Activated CD4-positive, alpha-beta T cell treated with anti-CD3 and anti-CD28 coated beads, Interleukin-2, amount 10 ng/mL, durations not matched to agents 7 days and 5 days (primary cell): ENCODE measurements at places on chromosomes 6 and 20.

- DNase-seq, result no peak
Observed at GRCh38 chr6:114096561-114097172, 125.7 kb upstream of the HDAC2 start.

DNA sequence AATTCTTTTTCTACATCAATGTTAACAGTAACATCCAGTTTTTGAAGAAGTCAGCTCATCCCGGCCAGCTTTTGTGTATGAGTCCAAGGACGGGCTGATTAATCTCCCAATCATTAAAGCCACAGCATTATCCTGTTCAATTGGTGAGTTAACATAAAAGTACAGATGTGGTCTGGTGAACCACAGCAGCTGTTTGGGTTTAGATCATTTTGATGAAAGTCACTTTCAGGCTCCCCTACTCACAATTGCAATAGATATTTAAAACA lies 69.0 kb upstream of the NFATC2 start:
- no peak for DNase-seq

GRCh38 chr20:44087051-44087856 lies 99.7 kb downstream of the JPH2 start:
- no peak for DNase-seq

GRCh38 chr6:71138376-71138775 lies 150.2 kb upstream of the OGFRL1 start:
- no peak for DNase-seq

DNA sequence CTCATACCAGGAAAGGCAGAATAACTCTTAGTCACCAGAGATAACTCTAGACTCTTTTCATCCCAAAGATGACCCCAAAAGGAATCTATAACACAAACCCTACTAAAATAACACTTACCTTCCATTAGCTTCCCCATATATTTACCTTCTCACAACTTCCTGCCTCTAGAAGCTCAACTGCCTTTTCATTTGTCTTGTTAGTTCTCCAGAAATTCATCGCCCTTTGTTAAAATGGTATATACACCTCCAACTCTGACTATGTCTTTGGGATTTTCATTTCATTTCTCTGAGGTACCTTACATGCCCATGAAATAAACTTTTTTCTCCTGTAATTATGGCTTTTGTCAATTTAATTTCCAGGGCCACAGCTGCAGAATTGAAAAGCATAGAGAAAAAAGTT lies 33.5 kb downstream of the GCM1 start:
- DNase-seq, result no peak

GRCh38 chr6:158068893-158069799 lies 87.5 kb downstream of the SYNJ2 start:
- DNase-seq, result no peak

DNA sequence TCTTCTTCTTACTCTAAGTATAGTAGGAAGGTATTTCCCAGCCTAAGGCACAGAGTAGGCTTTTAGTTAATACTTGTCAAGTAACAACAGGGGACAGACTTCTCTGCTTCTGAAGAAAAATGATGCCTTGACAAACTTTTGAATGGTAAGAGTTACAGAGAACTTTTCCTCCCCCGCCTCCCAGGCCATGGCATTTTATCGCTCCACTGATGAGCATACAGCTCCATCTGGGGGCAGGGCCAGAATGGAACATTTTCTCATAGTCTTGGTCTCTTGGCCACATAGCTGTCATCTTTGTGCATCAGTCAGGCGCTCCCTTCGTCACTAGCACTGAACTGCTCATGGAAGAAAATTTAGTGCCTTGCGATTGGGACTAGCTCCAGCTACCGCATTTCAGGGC lies 1066.8 kb upstream of the CITED2 start:
- no peak for DNase-seq

- no peak for DNase-seq
Observed at GRCh38 chr6:134753001-134753400, 196.9 kb downstream of the ALDH8A1 start.

DNA sequence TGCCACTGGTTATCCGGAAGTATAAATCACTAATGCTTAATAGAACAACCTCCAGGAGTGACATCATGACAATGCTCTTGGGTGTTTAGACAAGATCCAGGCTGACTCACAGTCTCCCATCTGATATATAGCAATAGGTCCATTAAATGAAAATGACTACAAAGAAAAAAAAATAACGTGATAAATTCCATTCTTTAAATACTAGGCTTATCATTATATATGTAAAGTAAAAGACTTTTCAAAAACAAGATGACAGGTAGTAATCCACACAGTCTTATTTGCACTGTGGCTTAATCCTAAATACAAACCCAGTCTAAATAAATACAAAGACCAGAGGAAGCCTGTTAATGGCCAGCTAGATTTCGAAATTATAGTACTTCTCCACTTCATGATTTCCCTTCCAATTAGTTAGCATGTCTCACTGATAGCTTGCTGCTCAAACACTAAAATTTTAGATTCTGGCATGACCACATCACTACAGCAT lies 149.1 kb upstream of the BEND3 start:
- DNase-seq, result no peak

- DNase-seq, result no peak
Observed at GRCh38 chr6:125346201-125346925, 44.6 kb upstream of the HDDC2 start.

- DNase-seq, result no peak
Observed at GRCh38 chr20:59190466-59190865, 26.8 kb downstream of the ZNF831 start.

GRCh38 chr6:10237298-10238038 lies 177.4 kb downstream of the TFAP2A start:
- DNase-seq, result no peak

DNA sequence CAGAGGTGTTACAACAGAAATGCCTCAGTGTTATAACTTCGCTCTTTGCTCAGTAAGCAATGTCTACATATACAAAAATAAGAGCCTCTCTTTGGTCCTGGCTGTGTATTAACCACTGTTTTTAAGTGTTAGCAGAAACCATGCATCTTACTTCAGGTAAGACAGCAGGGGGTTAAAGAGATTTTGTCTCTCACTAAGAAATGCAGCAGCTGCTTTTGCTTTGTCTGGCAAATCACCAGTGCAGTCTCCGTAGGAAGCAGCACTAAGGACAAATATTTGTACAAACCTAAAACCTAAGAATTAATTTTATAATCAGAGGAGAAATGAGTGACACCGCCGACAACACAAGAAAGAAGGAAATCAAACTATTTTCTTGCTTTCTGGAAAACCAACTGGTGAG lies 758 bp downstream of the SMIM28 start:
- DNase-seq, result no peak

DNA sequence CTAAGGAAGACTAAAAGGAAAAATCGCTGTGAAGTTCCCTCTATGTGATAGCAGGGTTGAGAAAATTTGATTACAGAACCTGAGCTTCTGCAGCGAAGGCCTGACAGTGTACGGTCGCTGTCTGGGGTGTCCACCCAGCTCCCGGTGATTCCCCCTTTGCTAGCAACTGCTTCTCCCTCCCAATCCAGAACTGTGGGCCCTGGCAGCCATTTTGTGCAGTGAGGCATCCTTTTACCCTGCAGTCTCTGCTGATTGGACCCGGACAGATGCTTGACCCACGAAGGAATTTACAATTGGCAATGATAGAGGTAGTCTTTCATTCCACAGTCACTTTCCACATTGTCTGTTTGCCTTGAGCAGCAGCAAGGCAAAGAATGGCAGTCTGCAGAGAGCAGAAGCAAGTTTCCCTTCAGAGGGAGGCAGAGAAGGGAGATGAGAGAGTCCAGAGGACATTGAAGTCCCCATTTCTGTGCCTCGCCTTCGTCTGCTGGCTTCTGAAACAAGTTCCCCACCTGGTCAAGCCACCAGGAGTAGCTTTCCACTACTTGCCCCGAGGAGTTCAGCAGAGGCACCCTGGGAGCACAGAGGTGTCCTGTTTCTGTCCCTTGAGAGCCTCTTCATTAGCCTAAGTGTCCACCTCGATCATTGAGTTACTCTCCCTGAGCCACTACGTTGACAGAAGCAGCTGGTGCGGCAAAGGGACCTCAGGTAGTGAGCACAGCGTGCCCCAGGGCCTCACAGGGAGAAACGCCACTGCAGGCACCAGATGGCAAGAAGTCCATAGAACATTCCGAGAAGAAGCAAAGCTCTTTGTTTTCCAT lies 370.3 kb downstream of the NRN1 start:
- DNase-seq, result no peak

DNA sequence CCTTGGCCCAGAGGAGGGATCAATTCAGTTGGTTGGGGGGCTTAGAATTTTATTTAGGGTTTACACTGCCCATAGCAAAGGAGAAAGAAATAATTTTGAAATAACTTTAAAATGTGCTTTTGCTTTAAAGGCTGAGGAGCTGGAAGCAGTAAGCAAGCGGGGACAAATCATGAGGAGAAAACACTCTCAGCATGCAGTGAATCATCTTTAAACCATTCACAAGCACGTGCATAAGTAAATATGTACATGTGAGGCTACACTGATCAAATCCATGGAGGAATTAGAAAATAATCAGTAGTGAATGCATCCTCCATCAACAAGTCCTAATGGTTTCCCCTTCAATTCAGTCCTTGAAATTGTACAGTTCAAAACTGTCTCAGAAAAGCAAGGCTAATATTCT lies 181.0 kb downstream of the MTFR2 start:
- no peak for DNase-seq

DNA sequence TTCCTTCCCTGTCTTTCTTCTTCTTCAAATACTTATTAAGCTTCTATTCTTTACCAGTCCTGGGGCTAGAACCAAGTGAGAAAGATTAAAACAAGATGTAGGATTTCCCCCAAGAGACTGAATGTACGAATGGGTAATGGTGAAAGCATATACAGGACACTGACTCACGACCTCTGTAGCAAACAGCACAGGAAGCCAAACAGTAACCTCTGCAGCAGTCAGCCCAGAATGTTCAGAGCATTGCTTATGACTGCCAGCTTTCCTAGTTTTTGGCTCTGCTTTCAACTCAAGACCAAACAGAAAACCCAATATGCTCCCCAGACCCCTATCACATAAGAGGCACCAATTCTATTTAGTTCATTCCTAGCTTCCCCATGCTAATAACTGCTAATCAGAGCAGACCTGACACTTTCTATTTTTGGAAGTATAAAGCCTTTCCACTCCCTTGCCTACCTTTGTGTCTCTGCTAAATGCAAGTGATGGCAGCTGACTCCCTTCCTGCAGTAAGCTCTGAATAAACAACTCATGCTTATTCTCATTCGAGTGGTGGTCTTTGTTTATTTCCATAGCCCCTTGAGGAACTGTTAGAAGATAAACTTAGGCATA lies 690.6 kb downstream of the EPM2A start:
- no peak for DNase-seq

GRCh38 chr6:105519954-105520353 lies 117.1 kb upstream of the PREP start:
- DNase-seq, result no peak

- DNase-seq, result no peak
Observed at GRCh38 chr6:138465007-138465645, 34.2 kb downstream of the NHSL1 start.

GRCh38 chr6:2853769-2854395 lies 12.2 kb upstream of the SERPINB1 start:
- DNase-seq, result peak; percentile 58

DNA sequence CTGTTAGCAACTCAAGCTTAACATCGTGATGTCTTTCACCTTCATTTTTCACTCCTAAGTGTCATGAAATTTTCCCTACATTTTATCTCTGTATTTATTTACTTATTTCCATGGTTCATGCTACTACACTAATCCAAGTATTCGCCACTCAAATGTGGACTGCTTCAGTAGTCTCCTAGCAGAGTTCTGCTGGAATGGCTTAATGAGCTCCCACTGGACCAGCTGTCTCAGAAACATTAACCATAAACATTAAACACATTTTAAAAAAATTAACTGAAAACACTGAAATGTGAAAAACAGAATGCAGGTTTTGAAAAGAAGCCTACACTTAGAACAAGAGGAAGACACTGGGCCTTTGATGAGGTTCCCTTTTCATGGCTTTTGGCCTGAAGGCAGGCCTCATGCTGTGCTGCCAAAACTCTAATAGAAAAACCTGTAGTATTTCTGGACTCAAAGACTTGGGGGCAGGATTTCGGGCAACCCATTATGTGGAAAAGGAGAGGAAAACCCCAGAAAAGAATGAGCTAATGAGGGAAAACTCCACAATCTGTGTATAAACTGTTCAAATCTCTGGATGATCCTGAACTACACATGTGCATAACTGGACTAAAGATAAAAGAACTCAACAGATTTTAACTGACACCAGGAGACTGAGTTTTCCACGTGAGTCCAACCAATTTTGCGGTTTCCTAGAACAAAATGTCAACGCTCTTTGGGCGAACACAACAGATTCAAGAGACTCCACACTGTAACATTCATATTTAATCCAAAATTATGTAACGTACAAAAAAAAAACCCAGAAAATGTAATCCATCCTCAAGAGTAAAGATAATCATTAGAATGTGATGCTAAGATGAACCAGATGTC lies 33.0 kb downstream of the SAMD3 start:
- no peak for DNase-seq

DNA sequence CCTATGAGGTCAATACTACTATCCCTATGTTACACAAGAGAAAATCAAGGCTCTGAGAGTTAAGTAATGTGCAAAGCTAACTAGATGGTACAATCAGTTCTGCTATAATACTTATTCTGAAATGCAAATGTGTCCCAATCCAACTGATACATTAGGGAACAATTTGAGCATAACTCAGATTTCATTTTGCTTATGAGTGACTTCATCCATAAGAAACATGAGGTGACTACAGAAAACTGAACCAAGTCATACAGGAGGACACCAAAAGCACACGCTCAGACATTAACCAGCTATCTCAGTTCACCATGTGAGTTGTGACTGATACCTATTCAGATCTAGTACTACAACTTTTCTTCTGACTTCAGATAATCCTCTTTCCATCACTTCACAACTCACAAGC lies 179.9 kb upstream of the RUNX2 start:
- DNase-seq, result no peak

DNA sequence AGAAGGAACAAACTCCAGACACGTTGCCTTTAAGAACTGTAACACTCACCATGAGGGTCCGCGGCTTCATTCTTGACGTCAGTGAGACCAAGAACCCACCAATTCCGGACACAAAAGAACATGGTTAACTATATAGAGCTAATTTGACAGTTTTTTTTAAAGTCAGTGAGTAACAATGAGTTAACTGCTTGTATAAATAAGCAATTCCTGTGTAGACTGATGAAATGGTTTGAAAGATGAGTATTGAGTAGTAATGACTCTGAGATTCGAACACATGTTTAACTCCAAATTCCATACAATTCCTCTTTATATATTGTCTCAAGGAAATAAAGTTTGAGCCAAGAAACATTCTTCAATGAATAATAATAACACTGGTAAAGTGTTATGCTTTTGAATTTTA lies 478.0 kb downstream of the MMUT start:
- no peak for DNase-seq
